ENCODE measurements at places on chromosomes 5 and 9. TPM values are rescaled to one million over a fixed set of nuclear protein-coding genes. Genes with fewer than 3 reads are reported as not detected.

GRCh38 chr5:164336906-164337305 is 831.5 kb downstream of the MAT2B start:
- peak; percentile 91 for DNase-seq

The SOWAHA gene
- total RNA-seq, result not detected

DNA sequence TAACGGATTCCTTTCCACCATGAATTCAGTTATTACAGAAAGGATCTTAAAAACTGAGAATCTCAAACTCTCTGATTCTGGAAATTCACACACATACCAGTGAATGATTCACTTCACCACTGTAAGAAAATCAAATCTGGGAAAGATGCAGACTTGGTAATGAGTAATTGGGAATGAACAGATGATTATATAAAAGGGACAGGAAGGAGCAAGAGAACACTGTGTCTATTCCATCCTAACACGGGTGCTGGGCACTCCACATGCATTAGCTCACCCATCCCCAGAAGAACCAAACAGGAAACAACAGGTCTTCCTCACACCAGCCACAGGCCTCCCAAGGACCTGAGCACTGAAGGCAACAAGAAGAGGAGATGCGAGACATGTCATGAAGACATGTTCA is 74.8 kb upstream of the ZNF622 start:
- peak; percentile 97 for DNase-seq

DNA sequence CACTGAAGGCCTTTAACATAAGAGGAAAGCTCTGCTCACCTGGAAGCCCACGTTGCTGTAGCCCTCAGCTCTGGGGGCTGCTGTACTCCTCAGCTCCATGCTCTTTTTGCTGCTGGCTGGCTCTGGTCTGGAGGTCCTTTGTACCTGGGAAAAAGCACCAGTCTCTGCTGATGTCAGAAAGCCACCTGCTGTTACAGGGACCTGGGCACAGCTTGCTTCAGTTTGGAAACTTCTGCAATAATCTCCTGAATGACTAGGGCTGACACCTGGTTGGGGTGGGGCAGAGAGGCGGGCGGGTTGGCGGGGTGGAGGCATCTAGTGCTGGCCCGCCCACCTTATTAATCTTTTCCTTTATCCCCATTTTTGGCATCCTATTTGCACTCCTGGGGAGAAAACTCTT is at the start of gene SLC28A3:
Gene SLC28A3, minus strand, starts transcription at position 224 of the 400 bp plus-strand sequence. Its CDS starts 125 bp downstream, at position 99.
- DNase-seq, result no peak

DNA sequence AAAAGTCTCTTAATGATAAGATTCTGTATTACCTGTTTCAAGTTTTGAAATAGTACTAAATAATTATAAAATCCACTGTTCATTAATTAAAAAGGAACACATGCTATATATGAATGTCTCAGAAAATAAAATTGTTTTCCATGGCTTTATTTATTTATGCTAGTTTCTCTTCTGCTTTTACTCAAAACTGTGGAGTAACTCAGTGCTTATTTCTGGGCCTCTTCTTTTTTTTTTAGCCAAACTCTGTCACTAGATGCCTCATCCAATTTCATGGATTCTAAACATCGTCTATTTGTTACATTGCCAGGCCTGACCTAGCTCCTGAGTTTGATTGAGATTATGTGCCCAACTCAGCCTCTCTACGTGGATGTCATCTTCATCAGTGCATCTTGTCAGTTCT is 1509.7 kb downstream of the MAT2B start:
- no peak for DNase-seq

The IQGAP2 gene
- 0.17 TPM for total RNA-seq

GRCh38 chr5:126562823-126563222 is 32.2 kb downstream of the ALDH7A1 start:
- DNase-seq, result no peak

The SLC31A2 gene
- total RNA-seq, result 88.0 TPM

The OR1Q1 gene
- not detected for total RNA-seq

DNA sequence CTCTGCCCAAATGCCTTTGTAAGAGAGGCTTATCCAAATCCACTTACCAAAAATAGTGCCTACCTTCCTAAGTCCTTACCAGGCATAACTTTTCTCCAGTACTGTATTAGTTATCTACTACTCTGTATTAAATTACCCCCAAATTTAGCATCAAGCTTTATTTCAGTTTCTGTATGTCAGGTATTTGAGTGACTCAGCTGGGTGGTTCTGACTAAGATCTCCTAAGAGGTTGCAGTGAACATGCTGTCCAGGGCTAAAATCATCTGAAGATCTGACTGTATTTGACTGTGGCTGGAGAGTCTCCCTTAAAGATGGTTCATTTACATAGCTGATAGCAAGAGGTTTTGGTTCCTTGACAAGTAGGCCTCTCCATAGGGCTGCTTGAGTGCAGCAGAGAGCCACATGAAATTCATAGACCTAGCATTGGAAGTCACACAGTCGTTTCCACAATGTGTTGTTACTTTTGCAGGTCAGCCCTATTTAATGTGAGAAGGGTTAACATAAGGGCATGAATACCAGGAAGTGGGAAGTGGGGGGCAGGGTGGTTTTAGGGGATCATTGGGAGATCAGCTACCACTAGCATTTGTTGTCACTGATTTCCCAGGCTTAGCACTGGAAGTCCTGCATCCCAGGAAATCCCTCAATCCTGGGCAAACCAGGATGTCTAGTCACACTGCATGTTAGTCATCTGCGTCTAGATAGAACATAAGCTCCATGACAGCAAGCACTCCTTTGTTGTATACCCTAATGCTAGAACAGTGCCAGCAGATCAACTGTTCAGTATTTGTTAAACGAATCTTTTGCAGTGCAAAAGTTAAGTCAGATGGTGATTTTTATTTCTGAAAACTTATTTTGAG is 2.0 kb upstream of the ZNF622 start:
- peak; percentile 72 for DNase-seq

DNA sequence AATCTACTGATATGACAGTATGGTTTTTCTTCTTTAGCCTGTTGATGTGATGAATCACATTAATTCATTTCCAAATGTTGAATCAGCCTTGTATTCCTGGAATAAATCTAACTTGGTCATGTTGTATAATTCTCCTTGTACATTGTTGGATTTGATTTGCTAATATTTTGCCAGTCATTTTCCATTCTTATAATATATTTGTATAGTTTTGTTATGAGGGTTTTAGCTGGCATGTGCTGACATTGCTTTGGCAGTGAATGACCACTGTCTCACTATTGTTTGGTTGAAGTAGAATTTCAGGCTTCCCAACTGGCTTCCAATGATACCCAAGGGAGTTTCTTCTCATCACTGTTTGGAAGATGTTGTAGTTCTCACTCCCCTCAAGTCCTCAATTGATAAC is 983.0 kb upstream of the PTPRD start:
- DNase-seq, result no peak

The NME5 gene
- total RNA-seq, result 0.17 TPM

The TTC16 gene
- total RNA-seq, result not detected

DNA sequence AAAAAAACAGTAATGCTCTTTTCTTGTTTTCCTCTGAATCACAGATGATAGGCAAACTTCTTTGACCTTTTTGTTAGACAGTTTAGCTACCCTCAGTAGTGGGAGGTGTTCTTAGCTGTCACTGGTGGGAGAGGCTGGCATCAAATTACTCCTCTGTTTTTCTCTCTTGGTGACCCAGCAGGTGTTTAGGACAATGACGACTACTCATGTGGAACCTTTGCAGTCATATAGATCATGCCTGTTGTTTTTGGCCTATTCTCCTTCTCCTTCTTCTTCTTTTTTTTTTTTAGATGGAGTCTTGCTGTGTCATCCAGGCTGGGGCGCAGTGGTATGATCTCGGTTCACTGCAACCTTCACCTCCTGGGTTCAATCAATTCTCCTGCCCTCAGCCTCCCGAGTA is 15.4 kb upstream of the NPR2 start:
- DNase-seq, result no peak

GRCh38 chr5:167552356-167552755 is 739.1 kb upstream of the WWC1 start:
- DNase-seq, result no peak

DNA sequence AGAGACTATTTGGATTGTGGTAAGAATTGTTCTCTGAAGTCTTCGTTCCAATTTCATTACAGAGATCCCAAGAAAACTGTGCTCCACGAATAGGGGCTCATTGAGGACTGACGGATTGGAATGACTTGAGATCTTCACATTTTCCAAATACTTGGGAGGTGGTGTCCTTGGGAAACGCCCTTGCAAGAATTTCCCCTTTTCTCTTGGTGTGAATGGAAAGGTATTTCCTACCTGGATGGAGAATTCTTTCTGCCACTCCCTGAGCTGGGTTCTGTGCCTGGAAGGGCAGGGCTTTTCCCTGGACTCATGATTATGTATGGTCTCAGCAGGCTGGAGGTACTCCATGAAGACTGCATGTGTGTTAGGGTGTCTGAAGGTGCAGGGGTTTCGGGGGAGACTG is 53.9 kb downstream of the SNX18 start:
- no peak for DNase-seq

DNA sequence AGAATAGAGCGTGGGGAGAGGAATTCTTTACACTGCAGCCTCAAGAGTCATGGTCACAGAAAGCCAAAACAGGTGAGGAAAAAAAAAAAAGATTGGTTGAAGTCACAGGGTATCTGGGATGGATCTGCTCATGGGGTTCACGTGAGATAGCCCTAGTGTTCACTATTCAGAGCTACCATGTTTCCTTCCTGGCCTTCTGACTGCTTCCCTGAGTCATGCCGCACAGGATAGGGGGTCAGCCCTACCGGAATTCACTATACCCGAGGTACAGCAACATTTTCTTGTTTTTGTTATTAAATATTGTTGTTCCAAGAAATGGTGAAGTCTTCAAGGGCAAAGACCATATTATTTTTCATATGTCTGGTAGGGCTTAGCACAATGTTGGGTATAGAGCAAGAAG is 21.5 kb upstream of the MAN2A1 start:
- no peak for DNase-seq

GRCh38 chr9:113682297-113682771 is 193.8 kb upstream of the ZNF618 start:
- DNase-seq, result peak; percentile 79

- DNase-seq, result peak; percentile 71
Observed at GRCh38 chr5:32017692-32018367, 156.3 kb downstream of the GOLPH3 start.

The PDGFRB gene
- 8.7 TPM for total RNA-seq

- no peak for DNase-seq
Observed at GRCh38 chr5:140344683-140345423, 1.6 kb downstream of the HBEGF start.

DNA sequence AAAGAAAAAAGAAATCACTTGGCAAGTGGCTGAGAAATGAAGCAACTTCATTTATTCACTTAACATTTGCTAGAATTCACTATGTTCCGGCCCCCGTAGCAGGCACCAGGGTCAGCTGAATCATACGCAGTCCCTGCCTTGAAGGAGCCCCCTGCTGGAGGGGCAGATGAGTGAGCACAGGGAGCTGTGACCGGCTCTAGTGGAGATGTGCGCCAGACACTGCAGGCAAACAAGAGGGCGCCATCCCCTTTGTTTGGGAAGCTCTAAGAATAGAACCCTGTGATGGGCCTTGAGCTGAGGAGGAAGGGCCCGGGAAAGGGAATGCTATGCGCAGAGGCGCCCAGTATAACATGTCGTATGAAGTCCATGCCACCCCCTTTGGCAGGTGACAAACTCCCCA is 20.2 kb upstream of the RPL26L1 start:
- DNase-seq, result no peak

GRCh38 chr5:171315386-171315891 is 6.4 kb downstream of the TLX3 start:
- no peak for DNase-seq

GRCh38 chr5:150434464-150434863 is 15.1 kb downstream of the RPS14 start:
- no peak for DNase-seq

The HAPLN1 gene
- total RNA-seq, result under 0.01 TPM

DNA sequence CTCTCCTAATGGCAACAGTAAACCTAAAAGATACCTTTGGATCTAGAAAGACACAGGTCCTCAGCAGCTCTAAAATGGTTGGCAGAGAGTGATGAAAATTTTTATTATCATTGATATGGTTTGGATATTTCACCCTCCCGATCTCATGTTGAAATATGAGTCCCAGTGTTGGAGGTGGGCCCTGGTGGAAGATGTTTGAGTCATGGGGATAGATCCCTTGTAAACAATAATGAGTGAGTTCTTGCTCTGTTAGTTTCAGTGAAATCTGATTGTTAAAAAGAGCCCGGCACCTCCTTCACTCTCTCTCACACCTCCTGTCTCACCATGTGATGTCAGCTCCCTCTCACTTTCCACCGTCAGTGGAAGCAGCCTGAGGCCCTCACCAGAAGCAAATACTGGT is 117.7 kb downstream of the FRMD3 start:
- no peak for DNase-seq

DNA sequence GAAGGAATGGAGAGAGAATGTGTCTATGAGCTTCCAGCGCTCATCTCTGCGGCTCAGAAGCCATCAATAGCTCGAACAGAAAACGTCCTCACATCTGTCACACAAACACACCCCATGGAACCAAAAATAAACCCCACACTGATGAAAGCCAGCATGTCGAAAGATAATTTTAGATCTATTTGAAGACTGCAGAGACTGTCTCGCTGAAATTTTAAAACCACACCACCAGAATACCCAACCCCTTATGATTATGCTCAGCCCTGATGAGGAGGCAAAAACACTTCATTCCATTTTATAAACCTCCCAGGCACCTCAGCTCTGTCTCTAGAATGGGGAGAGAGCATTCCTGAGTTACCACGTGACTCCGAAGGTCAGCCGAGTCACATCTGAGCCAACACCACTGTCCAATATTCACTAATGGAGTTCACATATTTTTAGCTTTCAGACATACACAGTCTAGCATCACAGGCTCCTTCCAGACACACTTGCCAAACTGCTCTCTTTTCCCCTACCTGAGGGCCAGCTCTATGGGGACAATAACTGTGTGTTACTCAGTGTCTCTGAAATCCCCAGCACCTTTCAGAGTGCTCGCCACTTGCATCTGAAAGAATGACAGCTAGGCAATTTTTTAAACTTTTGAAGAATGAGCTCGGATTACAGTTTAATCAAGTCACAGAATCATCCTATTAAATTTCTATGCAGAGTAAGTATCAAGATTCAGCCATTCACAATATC is 63.2 kb downstream of the SERINC5 start:
- DNase-seq, result peak; percentile 43

- no peak for DNase-seq
Observed at GRCh38 chr9:136055715-136056545, 39.2 kb downstream of the NACC2 start.

The CCNJL gene
- 2.7 TPM for total RNA-seq

GRCh38 chr9:4887556-4887955 is 94.8 kb downstream of the RCL1 start:
- peak; percentile 48 for DNase-seq

DNA sequence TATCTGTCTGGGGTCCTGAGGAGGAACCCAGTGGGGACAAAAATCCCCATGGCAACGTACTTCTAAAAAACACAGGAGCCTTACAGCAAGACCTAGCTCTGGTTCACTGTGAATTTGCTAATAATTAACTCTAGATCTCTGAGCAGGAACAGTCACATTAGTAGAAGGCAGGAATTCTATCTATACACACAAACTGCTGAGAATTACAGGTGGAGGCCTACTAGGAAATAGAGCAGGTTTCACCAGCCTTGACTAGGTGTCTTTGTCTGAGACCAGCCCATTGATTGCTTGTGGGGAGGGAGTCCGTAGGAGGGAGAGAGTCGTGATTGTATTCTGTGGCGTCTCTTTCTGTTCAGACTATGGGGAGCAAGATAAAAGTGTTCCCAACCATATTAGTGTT is 44.8 kb downstream of the PRLR start:
- no peak for DNase-seq
